Cerebellar cortex (tissue), 1 donor: ENCODE measurements at places on chromosomes 5 and 9.

GRCh38 chr5:60823574-60823973, 20.5 kb downstream of the ELOVL7 start:
- DNase-seq = no peak

DNA sequence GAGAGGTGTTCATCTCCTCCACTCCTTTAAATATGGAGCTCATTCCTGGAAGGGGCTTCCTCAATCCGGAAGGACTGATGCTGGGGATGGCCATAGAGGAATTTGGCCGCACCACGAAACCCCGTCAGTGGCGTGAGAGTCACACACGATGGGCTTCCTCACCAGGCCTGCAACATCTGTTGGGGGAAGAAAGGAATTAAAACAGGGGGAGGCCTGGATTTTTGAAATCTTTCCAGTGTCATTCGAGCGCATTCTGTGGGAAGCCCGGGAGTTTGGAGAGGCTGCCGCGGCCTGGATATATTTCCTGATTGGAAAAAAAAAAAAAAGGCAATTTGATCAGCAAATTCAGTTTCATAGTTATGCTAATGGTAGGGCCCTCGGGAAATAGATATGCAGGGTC, 76.3 kb upstream of the ORM1 start:
- DNase-seq = no peak

- DNase-seq = no peak
Observed at GRCh38 chr5:167766957-167767356, 524.5 kb upstream of the WWC1 start.

- no peak for DNase-seq
Observed at GRCh38 chr5:84433461-84433860, 48.8 kb upstream of the EDIL3 start.

DNA sequence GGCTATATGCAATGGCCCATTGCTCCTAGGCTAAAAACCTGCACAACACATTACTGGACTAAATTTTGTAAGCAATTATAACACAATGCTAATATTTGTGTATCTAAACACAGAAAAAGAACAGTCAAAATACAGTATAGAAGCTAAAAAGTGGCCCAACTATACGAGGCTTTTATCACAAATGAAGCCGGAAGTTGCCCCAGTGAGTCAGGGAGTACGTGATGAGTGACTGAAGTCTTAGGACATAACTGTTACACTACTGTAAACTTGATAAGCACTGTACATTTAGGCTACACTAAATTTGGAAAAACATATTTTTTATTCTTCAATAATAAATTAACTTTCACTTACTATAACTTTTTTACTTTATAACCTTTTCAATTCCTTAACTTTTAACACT, 105.2 kb upstream of the PRR16 start:
- DNase-seq = no peak

DNA sequence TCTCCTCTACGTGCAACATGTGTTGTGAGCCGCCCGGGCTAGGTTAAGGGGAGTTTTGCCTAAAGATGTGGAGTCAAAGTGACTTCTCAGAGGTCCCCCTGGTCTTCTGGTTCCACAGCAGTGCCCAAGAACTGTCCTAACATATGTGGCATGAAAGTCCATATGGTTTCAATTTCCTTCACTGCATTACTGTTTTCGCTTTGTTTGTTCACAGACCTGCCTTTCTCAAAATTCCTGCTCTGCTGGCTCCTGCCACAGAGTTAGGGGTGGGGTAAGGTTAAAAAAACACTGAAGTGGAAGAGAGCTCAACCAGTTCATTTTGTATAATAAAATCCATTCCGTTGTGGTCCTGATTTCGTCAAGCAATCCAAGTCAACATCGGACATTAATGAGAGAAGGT, 289.4 kb downstream of the DMAC1 start:
- no peak for DNase-seq

DNA sequence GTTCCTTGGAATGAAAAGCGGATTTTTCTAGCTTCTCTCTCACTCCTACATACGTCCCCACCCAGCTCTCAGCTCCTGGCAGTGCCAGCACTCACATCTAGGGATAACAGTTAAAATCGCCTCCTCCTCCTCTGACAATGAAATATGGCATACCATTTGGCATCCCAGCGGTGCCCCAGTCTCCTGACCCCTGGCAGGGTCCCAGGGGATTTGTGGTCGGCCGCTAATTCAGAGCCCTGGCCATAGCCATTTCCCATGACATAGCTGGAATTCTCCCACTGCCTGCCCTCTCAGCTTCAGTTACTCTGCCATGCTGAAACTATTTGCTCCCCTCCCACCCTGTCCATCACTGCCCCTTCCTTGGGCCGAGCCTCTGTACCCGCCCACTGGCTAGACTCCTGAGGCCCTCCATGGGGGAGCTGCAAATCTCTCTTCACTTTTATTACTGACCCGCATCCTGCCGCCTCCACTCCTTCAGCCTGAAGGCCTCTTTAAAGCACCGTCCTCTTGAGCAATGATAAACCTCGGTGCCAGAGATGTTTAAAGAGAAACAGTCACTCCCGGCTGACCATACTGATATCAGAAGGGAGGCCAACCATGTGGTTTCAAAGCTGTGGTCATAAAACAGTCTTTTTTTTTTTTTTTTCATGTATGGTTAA, 139.8 kb downstream of the SLIT3 start:
- DNase-seq = peak; percentile 85

DNA sequence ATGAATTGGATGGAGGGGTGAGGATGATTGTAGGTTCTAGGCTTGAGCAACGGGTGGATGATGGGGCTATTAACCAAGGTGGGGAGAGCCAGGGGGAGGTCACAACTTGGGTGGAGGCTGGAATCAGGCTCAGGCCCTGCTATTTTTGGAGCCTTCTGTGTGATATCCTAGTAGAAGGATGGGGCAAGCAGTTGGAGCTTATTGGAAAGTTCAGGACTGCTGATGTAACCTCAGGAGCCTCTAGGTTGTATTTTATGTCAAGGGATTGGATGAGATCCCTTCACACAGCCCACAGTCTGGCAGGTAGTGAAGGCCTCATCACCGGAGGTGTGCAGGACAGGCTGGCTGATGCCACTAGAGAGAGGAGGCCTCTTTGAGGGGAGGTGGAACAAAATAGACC, 11.2 kb upstream of the RPS14 start:
- DNase-seq = no peak

- DNase-seq = no peak
Observed at GRCh38 chr5:152335461-152335860, 69.6 kb downstream of the NMUR2 start.

DNA sequence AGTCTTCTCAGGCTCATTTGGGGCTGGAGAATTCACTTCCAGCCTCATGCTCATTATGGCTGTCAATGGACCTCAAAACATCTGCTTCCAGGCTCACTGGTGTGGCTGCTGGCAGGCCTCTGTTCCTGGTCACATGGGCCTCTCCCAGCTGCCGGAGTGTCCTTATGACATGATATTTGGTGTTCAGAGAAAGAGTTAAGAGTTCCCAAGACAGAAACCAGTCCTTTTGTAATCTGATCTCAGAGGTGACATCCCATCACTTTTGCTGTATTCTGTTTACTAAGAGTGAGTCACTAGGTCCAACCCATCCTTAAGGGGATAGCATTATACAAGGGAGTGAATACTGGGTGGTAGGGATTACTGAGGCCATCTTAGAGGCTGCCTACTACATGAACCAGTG, 104.6 kb downstream of the CACNA1B start:
- no peak for DNase-seq

DNA sequence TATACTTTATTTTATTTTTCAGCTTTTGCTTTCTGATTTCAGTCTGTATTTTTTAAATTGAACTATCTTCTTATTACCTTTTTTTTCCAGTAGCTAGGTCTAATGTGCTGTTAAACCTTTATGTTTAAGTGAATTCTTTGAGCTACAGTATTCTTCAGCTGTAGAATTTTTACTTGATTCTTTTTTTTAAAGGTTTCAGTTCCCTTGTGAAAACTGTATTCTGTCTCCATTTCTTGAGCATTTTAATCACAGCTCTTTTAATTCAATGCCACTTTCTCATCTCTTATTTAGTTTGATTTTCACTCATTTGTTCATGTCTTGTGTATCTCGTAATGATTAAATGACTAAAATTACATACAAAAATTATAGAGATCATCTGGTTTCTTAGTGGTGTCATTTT, 233.8 kb downstream of the MTRR start:
- DNase-seq = no peak

- peak; percentile 9 for DNase-seq
Observed at GRCh38 chr9:110351009-110351467, 13.4 kb upstream of the TXNDC8 start.

- no peak for DNase-seq
Observed at GRCh38 chr5:4081059-4081458, 485.4 kb downstream of the IRX1 start.

DNA sequence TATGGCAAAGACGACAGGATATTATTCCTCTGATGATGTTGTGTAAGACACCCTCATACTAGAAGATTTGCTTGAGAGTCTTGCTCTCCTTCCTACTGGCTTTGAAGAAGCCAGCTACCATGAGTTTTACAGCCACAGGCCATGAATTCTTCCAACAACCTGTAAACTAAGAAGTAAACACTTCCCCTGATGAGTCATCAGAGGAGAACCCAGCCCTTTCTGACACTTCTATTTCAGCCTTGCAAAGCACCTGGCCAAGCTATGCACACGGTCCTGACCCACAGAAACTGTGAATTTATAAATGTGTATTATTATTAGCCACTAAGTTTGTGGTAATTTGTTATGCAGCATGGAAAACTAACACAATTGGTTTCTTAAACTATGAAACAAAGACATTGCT, 288.8 kb upstream of the ADAMTSL1 start:
- DNase-seq = no peak

- no peak for DNase-seq
Observed at GRCh38 chr5:103298607-103299188, 40.1 kb downstream of the MACIR start.

DNA sequence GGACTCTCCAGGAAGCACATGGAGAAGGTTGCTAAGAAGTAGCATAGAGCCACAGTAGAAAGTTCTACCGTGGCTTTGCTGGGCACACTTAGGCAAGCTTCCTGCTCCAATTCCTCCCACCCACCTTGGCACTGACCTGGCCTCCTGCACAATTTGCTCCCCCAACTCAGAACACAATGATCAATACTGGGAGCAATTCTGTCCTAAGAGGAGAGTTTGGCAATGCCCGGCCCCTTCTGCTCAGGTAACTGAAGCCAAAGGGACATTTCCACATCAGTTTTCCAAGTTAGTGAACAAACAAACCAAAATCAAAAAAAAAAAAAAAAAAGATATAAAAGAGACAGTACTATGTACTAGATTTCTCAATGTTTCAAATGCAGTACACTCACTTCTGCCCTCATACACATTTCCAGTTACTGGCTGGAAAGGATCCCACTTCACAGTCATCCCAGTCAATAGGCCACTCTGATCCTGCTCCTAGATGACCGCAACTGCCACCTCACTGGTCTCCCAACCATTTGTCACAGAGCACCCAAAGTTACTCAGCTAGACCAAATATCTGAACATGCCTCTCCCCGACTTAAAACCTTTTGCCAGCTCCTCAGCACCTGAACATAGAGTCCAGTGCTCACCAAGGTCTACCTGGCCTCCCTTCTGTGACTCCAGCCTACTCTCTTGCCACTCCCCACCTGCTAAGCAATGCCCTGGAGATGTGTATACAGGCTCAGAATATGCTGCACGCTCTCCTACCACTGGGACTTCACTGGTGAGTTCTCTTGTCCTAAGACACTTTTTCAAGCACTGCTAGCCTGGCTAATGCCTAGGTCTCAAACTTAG, 21.3 kb downstream of the ABCA1 start:
- no peak for DNase-seq

- DNase-seq = no peak
Observed at GRCh38 chr5:96885518-96886338, 9.4 kb downstream of the ERAP2 start.

- DNase-seq = peak; percentile 9
Observed at GRCh38 chr9:131126059-131126426, 657 bp downstream of the NUP214 start.

GRCh38 chr5:63164339-63164738, 585.7 kb downstream of the LRRC70 start:
- DNase-seq = no peak

GRCh38 chr5:16712620-16713019, 95.8 kb upstream of the RETREG1 start:
- no peak for DNase-seq

DNA sequence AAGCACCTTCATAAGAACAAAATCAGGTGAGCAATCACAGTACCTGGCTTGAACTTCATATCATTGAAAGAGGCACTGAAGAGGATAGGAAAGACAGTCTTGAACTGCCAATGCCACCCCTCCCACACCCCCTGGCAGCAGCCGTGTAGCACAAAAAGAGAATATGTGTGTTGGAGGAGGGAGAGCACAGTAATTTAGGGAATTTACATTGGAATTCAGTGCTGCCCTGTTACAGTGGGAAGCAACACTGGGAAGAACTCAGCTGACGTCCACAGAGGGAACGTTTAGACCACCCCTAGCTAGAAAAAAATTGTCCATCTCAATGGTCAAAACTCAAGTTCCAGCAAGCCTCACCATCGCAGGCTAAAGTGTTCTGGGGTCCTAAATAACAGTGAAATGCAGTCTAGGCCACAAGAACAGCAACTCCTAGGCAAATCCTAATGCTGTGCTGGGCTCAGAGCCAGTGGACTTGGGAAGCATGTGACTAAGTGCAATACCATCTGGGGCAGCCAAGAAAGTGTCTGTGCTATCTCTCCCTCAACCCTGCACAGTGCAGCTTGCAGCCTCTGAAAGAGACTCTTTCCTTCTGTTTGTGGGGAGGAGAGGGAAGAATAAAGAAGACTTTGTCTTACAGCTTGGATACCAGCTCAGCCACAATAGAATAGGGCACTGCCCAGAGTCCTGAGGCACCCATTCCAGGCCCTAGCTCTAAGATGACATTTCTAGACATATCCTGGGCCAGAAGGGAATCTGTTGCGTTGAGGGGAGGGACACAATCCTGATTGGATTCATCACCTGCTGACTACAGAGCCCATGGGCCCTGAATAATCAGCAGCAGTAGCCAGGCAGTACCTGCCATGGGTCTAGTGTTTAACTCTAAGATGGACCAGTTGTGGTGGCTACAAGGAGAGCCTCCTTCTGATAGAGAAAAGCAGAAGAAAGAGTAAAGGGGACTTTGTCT, 62.1 kb upstream of the VLDLR start:
- DNase-seq = no peak

DNA sequence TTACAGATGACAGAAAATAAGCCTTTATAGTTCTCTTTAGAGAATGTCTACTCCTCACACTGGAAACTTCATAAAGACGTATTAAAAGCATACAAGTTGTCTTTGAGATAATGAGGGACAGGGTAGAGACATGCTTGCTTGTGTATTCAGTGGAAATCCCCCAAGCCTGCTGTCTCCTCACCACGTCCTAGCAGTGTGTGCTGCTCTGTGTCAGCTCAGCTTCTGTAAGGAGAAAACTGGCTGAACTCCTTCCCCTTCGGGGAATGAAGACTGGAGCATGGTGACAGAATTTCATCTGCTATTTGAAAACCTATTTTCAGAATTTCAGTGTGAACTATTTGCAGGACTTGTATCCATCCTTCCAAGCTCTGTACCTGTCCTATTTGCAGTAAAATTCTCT, 9.4 kb downstream of the OR2V2 start:
- DNase-seq = no peak

GRCh38 chr5:60586307-60586901, 113.6 kb downstream of the DEPDC1B start:
- DNase-seq = no peak

GRCh38 chr5:38807570-38808483, 38.0 kb upstream of the OSMR start:
- no peak for DNase-seq
